AG10803 (cell line): ENCODE measurements at places on chromosomes 6 and 20.

DNA sequence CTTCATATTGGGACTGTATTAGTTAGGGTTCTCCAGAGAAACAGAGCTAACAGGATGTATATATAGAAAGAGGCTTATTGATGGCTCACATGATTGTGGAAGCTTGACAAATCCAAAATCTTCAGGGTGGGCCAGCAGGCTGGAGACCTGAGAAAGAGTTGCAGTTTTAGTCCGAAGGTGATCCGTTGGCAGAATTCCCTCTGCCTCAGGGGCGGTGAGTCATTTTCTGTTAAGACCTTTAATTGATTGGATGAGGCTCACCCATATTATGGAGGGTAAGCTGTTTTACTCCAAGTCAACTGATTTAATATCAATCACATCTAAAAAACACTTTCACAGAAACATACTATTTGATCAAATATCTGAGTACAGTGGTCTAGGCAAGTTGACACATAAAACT lies 113.6 kb downstream of the FLRT3 start:
- no peak for DNase-seq

DNA sequence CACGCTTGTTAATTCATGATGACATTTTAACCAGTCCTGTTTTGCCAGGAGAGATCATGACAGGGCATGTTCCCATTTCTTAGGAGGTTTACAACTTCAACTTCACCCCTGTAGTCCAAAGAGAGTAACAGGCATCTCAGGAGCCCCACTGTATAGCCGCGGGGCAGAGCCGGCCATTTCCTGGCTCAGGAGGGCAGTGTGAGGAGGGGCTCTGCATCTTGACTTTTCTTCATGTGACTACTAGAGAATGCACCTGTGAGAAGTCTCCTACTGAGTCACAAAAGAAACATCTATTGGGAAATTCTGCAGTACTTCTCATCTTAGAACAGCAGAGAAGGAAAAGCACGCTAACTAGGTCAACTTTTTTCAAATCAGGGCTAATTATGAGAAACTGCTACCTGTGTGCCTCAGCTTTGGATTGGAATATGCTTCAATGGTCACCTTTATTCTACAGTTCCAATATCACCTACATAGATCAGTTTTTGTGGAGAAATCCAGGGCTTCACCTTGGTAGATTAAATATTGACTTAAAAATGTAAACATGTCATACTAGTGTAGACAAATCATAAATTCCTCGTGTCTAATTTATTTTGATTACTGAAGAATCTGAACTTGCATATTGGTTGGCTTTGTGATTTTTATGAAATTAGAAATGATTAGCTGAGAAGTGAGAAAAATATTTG lies 28.6 kb upstream of the SIM1 start:
- no peak for DNase-seq

- DNase-seq, result no peak
Measured at GRCh38 chr6:160261991-160262680, 3.5 kb upstream of the SLC22A2 start.

GRCh38 chr6:153013438-153013837 lies 10.9 kb upstream of the MTRF1L start:
- DNase-seq, result peak; percentile 16

DNA sequence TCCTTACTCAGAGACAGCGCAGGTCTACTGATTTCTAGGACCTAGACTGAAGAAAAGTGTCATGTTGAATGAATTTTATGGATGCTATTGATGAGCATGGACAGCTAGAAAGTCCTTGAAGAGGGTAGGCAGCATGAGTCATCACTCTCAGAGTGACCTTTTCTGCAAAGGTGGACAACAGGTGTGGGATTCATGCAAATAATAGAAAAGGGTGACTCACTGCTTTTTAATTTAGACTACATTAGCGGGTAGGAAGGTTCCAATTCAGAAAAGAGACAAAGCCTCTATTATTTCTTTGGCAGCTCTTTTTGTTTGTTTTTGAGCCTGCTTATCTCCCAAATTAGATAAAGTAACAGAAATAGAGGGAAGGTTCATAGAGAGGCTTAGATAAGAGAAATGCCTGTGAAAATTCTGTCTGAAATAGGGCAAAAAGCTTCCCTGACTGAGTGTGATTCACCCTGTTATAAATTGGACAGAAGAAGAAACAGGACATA lies 191.4 kb downstream of the TENT5A start:
- DNase-seq, result no peak

DNA sequence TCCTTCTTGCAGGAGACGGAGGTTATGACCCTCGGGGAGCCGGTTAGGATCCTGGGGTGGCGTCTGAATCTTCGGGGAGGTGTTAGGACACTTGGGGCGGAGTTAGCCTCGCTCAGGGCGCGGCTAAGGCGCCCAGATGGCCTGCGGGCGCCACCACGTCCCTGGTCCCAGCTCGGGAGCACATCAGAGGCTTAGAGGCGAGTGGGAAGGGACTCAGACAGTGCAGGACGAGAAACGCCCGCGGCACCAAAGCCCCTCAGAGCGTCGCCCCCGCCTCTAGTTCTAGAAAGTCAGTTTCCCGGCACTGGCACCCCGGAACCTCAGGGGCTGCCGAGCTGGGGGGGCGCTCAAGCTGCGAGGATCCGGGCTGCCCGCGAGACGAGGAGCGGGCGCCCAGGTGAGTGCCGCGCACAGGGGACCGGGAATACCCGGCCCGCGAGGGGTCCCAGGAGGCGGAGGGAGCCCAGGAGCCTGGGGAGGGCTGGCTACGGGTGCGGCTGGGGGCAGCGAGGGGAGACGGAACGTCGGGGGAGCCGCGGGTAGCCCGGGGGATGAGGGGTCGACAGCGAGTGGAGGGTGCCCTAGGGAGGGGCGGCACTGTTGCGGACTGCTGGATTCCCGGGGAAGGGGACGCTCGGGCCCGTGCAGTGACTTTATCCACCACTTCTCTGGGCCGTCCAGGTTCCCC lies at the start of gene HCK:
Gene HCK (plus strand): TSS at position 153 of the 688 bp plus-strand sequence.
- DNase-seq, result no peak

GRCh38 chr6:8993111-8993510 lies 557.8 kb upstream of the SLC35B3 start:
- no peak for DNase-seq

DNA sequence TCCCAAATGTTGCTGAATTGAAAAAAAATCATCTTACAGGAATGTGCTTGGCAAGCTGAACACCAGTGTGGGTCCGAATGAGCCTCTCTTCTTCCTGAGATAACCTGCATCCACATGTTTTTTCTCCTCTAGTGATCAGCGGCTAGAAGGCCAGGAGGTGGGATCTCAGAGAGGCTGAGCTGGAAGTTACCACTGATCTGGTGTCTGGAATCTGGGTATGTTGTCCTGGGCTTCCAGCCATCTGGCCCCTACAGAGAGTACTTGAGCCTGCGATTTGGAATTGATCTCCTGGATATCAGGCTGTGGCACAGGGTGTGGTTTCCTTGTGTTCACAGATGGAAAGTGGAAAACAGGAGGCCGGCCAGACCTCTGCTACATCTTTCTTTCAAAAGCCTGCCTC lies 35.9 kb downstream of the SULF2 start:
- peak; percentile 14 for DNase-seq

GRCh38 chr6:166997768-166998255 lies 1.4 kb upstream of the CEP43 start:
- peak; percentile 62 for DNase-seq

- DNase-seq, result no peak
Measured at GRCh38 chr20:16393836-16394235, 179.4 kb downstream of the KIF16B start.

DNA sequence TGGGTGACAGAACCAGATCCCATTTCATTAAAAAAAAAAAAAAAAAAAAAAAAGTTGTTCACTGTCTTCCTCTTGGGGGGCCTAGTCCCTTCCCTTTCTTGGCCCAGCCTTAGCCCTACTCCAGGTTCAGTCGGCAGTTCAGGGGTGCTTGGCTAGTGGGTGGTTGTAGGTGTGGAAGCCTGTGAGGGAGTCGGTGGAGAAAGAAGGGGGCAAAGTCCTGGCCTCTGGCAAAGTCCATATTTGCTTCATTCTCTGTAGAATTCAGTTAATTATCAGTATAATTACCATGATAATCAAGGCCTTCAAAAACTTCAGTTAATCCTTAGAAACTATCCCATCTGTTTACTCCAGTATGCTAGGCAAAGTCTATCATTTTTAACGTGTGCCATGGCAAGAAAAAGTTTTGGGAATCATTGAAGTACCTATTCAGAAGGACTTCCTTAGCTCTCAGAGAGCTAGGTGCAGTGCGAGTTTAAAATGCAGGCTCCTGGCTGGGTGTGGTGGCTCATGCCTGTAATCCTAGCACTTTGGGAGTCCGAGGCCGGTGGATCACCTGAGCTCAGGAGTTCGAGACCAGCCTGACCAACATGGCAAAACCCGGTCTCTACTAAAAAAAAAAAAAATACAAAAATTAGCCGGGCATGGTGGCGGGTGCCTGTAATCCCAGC lies 205.7 kb upstream of the ARG1 start:
- no peak for DNase-seq

GRCh38 chr6:160248538-160248937 lies 10.1 kb downstream of the SLC22A2 start:
- peak; percentile 10 for DNase-seq

GRCh38 chr6:20085817-20086216 lies 126.5 kb downstream of the MBOAT1 start:
- DNase-seq, result no peak

- DNase-seq, result peak; percentile 72
Measured at GRCh38 chr6:110221738-110222137, 41.5 kb downstream of the CDC40 start.

- DNase-seq, result no peak
Measured at GRCh38 chr6:73506246-73506645, 14.6 kb downstream of the EEF1A1 start.

DNA sequence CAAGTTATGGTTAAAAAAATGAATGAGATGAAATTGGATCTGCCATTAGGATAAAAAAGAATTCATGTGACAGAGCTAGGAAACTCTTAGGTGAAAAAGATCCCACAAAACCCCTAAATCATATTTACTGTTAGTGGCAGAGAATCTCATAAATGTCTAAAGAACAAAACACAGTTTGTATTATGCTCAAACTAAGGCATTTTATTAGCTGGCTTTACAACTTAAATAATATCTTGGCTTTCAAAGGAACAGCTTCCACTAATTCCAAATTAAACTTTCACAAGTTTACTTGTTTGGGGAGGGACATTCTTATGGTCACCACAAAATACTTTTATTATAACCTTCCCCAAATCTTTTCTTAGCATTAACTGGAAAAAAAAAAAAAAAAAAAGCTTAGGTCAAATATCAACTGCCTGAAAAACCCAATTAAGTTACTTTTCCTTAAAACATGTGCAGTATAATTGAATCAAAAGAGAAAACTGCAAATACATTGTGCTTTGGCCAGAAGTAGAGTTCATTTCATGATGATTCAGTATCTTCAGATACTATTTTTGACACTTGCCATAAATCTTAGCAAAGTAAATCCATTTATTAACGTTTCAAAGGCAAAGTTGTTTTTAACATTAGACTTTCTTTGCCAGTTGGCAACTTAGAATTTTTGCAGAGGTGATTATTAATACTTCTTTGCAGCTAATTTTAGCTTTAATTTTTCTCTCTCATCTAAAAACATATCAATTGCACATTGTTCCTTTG lies 14.7 kb upstream of the ALDH8A1 start:
- no peak for DNase-seq

DNA sequence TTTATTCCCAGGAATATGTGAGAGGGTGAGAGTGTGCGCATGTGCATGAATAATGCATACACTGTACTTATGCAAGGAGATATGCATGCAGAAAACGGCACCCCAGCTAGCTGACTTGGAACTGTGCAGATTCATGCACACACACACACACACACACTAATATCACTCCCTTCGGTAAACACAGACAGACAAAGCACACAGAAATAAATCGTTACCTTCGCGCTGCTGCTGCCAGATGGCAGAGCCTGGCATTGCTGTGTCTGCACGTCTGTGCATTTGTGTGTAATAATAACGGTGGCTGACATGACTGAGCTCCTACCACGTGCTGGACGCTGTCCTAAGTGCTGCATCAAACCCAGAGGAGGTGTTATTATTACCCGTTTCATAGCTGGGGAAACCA lies 36.8 kb downstream of the PREX1 start:
- no peak for DNase-seq

GRCh38 chr6:56642366-56643261 lies at the start of gene DST:
Gene DST, minus strand, starts transcription at chr6:56642889.
- peak; percentile 96 for DNase-seq

DNA sequence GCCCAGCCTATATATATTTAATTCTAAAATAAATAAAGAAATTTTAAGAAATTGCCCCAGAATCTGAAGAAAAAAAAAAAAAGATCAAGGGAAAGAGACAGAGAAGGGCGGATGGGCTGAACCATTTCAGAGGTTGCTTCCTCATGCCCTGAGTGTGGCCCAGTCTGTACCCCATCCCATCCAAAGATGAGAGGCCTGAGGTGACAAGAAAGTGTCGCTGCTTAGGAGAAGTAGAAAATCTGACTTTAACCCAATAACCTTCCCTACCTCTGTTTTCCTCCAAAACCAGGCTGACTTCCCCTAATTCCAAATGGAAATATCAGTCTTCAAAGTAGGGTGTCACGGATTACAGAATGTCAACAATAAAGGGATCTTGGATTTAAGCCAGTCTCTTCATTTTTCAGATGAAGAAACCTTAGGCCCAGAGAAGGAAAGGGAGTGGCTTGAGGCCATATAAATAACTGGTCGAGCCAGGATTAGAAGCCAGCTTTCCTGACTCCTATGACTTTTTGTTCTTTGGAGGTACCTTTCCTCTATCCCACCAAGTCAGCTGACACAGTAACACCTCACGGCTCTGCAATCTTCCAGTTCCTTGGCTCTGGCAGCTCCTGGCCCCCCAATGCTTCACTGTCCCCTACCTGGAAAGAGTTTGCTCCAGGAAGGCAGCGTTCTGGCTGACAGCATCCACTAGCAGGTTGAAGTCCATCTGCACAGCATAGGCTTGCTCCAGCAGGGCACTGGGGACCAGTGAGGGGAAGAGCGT lies 10.1 kb downstream of the GSS start:
- no peak for DNase-seq

GRCh38 chr6:149234051-149234962 lies 83.2 kb upstream of the TAB2 start:
- DNase-seq, result no peak

DNA sequence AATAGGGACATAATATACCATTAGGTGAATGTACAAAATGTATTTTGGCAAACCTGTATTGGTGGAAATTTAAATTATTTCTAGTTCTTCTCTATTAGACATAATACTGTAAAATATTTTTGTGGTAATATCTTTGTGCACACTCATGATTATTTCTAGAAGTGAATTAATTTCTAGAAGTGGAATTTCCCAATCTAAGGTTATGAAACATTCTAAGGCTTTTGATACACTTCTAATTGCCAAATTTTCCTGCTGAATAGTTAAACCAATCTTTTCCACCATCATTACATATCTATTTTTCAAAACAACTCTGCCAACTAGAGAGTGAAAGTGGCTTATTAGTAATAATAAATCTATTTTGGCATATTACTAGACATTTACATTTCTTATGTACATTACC lies 1.8 kb upstream of the CCND3 start:
- no peak for DNase-seq

- no peak for DNase-seq
Measured at GRCh38 chr6:43900560-43900915, 130.5 kb downstream of the VEGFA start.
